Right lobe of liver (tissue), 6 donors: ENCODE measurements at places on chromosomes 12 and 14. TPM values are rescaled to one million over a fixed set of nuclear protein-coding genes. Genes with fewer than 3 reads are reported as not detected.

Gene VASH1
- 4.1 TPM for total RNA-seq

GRCh38 chr12:52156311-52156710 is 35.5 kb downstream of the KRT80 start:
- H3K4me3 ChIP-seq, result no peak overlapping the region
- no peak overlapping the region for H3K27ac ChIP-seq
- H3K27me3 ChIP-seq, result no peaks in the 10 kb centered on the region
- no peak for DNase-seq
- H3K4me1 ChIP-seq, result no peaks in the 10 kb centered on the region

Gene PRIMA1
- 0.46 TPM for total RNA-seq

- no peak for DNase-seq
- H3K4me3 ChIP-seq, result no peak overlapping the region
- no peaks in the 10 kb centered on the region for H3K4me1 ChIP-seq
- no peak overlapping the region for H3K27ac ChIP-seq
Observed at GRCh38 chr12:55901881-55902490, 25.7 kb downstream of the PYM1 start.

- no peak for DNase-seq
- H3K27ac ChIP-seq, result no peak overlapping the region
- H3K4me3 ChIP-seq, result no peak overlapping the region
- H3K27me3 ChIP-seq, result no peaks in the 10 kb centered on the region
- H3K36me3 ChIP-seq, result no peaks in the 10 kb centered on the region
- no peaks in the 10 kb centered on the region for H3K4me1 ChIP-seq
Observed at GRCh38 chr14:93888995-93889394, 38.1 kb upstream of the FAM181A start.

- peak overlapping the region; percentile 42 for H3K27ac ChIP-seq
- DNase-seq, result no peak
- H3K27me3 ChIP-seq, result no peaks in the 10 kb centered on the region
- H3K36me3 ChIP-seq, result no peaks in the 10 kb centered on the region
- no peaks in the 10 kb centered on the region for H3K4me1 ChIP-seq
- H3K4me3 ChIP-seq, result peak overlapping the region; percentile 16
Observed at GRCh38 chr14:20687362-20688166, 1.0 kb upstream of the ANG start.
